ENCODE measurements at places on chromosomes 12 and 14.
A peak's percentile ranks its signal among the peaks of the same experiment; 100 is the strongest.

GRCh38 chr12:102691773-102692555 is 211.6 kb upstream of the IGF1 start:
- DNase-seq: no peak

DNA sequence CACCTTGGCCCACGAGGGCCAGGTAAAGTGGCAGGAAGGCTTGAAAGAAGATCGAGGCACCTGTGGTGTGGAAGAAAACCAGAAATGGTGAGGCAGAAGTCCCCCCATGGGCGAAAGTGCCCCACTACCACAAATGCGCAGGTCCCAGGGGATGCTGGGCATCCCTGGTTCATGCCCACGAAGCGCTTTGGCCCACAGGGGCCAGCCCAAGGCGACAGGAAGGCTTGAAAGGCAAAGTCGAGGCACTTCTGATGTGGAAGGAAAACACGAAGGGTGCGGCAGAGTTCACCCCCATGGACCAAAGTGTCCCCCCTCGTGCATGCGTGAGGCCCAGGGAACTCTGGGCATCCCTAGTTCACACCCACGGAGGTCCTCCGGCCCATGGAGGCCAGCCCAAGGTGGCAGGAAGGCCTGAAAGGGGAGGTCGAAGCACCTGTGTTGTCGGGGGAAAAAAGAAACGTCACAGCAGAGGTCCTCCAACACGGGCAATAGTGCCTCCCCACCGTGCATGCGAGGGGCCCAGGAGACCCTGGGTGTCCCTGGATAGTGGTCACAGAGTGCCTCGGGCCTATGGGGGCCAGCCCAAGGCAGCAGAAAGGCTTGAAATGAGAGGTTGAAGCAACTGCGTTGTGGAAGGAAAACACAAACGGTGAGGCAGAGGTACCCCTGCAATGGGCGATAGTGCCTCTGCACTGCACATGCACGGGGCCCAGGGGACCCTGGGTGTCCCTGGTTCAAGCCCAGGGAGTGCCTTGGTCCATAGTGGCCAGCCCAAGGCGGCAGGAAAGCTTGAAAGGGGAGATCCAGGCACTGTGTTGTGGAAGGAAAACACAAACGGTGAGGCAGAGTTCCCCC is 373.9 kb downstream of the ALG10 start:
- DNase-seq: no peak

GRCh38 chr14:94572637-94573303 is 8.5 kb upstream of the SERPINA5 start:
- DNase-seq: no peak

DNA sequence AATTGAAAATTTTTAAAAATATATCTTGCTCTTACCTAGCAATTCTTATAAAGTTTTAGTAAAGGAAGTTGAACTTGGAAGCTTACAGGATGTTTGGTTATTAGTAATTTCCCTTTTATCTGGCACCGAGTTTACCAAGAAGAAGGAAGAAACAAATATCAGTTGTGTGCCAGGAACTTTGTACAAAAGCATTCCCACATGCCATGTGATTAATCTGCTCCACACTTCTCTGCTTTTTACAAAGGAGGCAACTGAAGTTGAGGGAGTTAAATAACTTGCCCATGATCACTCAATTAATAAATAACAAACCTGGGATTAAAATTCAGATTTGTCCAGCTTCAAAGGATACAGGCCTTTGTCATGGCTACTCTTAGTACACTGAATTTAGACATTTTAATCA is 122.5 kb upstream of the BCAT1 start:
- DNase-seq: no peak

GRCh38 chr14:99581374-99581773 is 22.6 kb downstream of the CCDC85C start:
- no peak for DNase-seq

- DNase-seq: no peak
These were observed 84.2 kb downstream of the DENND5B start for GRCh38 chr12:31506515-31507306.

DNA sequence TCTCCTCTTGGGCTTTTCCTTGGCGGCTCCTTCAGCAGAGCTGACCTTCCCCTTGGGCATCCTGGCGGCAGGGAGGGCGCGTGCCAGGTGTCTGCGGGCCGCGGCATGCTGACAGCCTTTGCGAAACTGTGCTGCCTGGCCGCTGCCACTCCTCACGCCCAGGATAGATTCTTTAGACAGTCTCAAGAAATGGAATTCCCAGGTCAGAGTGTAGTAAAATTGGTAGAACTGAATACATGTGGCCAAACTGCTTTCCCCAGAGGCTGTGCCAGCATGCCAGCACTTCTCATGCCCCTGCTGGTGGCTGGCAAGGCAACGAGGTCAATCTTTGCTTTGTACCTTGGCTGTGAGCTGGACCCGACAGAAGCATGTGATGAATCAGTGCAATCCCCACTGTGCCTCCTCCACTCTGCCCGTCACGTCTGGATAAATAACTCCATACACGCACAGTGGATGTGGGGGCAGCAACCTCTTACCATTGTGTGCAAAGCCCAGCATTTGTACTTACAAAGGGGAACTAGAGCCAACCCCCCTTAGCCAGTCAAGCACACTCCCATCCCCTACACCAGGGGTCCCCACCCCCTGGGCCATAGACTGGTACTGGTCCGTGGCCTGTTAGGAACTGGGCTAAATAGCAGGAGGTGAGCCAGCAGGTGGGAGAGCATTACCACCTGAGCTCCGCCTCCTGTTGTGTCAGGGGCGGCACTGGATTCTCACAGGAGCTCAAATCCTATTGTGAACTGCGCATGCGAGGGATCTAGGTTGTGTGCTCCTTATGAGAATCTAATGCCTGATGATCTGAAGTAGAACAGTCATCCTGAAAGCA is 90.9 kb downstream of the ACTN1 start:
- no peak for DNase-seq

GRCh38 chr14:39212034-39212433 is 21.7 kb upstream of the MIA2 start:
- DNase-seq: no peak

DNA sequence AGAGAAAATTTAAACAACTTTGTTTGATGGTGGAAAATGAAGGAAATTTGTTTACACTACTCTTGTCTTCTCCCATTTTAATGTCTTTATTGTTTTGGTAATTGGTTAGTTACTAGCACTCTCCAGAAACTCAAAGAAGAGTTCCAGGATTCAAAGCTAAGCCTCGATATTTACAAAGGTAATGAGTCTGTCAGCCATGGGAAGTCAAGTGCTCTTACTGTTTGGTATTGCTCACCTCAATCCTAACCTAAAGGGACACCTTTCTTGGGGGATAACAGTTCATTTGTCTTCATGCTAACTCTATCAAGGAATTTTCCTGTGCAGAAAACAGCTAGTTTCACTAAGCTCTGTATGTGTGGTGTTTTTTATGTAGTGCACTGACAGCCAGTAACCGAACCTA is 222.9 kb upstream of the LMO3 start:
- DNase-seq: no peak

DNA sequence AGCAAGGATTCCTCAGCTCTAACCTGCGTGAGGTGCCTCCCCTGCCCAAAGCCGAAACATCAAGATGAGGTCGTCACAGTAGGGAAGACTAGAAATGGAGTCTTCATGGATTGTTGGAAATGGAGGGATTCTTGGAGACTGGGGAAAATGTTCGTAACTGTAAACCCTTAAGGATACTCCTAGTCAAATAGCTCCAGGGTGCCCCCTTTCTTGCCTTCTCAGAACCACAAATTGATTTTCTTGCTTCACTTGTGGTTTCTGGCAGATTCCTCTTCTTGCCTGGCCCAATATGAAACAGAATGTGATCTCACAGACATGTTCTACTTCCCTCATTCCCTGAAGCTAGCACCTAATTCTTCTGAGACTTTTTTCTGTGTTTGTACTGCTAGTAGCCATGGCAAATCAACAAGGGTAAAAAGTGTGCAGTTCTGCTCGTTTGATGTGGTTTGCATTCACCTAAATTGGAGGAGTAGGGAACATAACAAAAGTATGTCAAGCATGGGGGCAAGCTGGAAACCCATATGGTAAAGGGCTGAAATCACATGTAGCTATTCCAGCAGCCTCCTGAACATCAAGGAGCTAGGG is 332.0 kb downstream of the PAWR start:
- no peak for DNase-seq

- DNase-seq: no peak
These were observed 230.5 kb downstream of the AKAP6 start for GRCh38 chr14:32559590-32559989.

DNA sequence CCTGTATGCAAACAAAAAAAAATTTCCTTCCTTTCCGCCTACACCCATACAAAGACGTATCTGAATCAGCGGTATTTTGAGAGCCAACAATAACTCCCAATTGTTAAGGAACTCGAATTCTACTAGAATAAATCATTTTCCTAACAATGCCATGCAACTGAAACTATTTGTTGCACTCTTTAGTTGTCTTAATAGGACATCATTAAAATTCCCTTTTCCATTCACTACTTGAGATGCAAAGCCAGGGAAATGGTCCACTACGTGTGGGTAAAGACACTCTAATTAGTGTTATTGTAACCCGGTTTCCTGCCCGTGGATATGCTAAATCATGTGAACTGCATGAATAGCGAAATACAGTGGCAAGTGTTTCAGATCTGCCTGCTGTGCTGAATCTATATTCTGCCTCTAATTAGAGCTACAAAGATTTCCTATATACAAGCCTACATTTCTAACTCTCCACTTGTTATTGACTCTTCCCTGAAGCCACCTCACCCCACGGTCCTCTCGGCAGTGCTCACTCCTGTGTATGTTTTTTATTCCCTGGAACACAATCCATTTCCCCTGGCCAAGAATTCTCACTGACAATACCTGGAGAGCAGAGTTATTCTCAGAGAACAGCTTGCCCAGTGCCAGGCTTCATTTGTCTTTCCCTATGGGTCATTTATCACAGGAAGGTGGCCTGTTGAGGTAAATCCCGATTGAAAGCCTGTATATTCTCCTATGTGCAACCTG is 168.3 kb downstream of the PAWR start:
- no peak for DNase-seq

GRCh38 chr14:96582995-96583394 is 80.8 kb downstream of the PAPOLA start:
- no peak for DNase-seq

- no peak for DNase-seq
These were observed 73.4 kb upstream of the ATP2B1 start for GRCh38 chr12:89781946-89782550.

- no peak for DNase-seq
These were observed 83.7 kb downstream of the NOC4L start for GRCh38 chr12:132227782-132228475.

DNA sequence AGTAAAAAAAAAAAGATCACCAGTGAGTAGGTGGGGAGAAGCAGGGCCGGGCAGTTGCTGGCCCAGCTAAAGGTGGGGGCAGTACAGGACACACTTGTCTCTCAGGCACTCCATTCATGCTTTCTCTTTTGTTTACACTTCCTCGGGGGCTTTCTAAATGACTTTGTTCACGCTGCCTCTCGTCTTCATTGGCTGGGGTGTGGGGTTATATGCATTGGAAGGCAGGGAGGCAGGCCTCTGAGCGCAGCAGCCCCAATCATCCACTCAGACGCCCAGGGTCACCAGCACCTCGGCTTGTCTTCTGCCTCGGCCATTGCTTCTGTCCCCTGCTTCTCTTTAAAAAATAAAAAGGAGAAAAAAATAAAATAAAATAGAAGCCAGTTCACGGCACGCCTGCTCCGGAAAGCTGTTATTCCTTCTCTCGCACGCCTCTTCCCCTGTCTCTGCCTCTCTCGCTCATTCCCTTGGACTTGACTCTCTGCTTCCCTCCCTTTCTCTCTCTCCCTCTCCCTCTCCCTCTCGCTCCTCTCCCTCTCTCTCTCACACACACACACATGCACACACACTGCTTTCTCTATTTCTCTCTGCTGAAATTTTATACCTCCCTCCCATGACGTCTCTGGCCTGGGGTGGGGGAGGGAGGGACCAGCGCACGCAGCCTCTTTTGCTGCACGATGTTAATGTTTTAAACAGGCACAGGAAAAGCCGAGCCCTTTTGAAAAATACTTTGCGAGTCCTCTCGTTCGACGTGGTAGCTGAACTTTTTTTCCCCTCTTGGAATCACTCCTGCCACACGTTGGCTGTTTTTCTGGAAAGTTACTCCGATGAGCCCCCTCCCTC is at the start of gene TGFB3:
Gene TGFB3 (minus strand): TSS at position 570 of the 840 bp plus-strand sequence. CDS start 1,102 bp downstream, outside the sequence.
- DNase-seq: peak; percentile 92

DNA sequence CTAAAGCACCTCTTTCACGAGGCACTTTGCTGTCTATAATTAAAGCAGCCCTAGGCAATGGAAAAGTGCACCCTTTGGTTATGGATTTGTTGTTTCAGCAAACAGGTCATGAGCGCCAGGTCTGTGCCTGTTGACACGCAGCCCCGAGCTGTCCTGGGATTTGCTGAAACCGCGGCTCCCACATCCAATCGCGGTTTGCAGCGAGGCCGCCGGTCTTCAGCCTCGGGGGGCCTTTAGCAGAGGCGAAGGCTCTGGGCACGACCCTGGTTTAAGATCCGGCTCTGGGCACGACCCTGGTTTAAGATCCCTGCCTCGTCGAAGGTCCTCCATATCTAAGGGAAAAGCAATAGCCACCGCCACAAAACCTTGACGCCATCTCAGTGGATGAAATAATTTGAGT is 79.2 kb downstream of the GLT1D1 start:
- no peak for DNase-seq

GRCh38 chr14:51603495-51603894 is 48.2 kb upstream of the FRMD6 start:
- DNase-seq: no peak

GRCh38 chr12:100279159-100279558 is 12.2 kb downstream of the SCYL2 start:
- no peak for DNase-seq

DNA sequence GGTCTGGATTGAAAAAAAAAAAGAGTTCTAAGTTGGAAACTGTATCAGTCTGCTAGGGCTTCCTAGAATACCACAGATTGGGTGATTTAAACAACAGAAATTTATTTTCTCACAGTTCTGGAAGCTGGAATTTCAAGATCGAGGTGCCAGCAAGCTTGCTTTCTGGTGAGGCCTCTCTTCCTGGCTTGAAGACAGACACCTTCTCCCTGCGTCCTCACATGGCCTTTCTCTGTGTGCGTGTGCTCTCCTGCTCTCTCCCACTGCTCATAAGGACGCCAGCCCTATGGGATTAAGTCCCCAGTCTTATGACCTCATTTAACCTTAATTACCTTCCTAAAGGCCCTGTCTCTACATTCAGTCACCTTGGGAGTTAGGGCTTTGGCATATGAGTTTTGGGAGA is 215.5 kb downstream of the PIK3C2G start:
- no peak for DNase-seq

GRCh38 chr14:69670093-69670492 is 58.7 kb downstream of the SUSD6 start:
- no peak for DNase-seq

DNA sequence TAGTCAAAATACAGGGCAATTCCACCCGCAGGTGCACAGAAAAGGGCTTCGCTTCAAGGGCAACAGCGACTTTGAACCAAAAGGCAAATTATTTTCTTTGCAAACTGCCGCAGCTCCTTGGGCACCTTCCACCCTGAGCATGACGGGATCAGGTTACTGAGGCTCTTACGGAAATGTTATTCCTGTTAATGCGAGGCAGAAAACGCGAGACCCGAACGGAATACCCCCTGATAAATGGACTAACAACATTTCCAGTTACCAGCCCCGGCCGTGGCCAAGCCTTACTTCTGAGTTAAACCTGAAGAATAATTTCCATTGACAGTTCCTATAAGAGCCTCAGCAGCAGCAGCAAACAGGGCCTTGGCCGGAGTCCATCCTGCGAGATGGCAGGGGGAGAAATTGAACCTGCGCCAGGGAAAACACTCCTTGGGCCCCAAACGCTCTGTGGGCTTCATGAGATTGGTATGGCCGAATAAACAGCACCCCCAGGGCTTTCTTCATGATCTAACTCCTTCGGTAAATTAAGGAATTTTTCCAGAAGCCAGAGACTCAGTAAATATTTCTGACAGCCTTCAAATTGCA is 70.0 kb upstream of the DICER1 start:
- no peak for DNase-seq
